ENCODE measurements at places on chromosomes 16 and 17.

GRCh38 chr16:77035361-77035760 lies 155.6 kb upstream of the MON1B start:
- no peak for DNase-seq

- peak; percentile 71 for DNase-seq
Observed at GRCh38 chr16:79640513-79641360, 40.2 kb upstream of the MAF start.

- no peak for DNase-seq
Observed at GRCh38 chr16:75329943-75330342, 78.5 kb upstream of the BCAR1 start.

- peak; percentile 58 for DNase-seq
Observed at GRCh38 chr16:58614212-58614611, 15.4 kb downstream of the CNOT1 start.

DNA sequence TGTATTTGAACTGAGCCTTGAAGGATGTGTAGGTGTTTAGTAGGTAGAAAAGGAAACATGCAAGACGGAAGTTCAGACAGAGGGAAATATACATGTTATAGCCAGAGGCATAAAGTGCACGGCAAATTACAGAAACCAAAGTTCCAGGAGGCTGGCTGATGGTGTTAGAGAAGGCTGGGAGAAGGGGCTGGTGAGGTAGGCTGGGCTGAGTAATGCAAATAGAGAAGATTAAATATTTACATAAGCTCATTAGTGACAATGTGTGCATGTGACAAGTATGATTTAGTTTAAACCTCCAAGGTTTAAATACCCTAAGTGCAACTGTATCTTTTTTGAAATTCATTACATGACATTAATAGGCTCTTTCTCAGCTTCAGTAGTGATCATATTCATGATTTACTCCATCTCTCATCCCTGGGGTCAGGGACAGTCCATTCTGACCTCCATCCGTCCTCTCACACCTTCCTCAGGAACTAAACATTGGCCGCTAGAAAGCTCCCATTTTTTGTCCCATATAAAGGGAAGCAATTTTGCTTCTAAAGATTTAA lies 399.8 kb upstream of the SALL1 start:
- DNase-seq, result peak; percentile 16

DNA sequence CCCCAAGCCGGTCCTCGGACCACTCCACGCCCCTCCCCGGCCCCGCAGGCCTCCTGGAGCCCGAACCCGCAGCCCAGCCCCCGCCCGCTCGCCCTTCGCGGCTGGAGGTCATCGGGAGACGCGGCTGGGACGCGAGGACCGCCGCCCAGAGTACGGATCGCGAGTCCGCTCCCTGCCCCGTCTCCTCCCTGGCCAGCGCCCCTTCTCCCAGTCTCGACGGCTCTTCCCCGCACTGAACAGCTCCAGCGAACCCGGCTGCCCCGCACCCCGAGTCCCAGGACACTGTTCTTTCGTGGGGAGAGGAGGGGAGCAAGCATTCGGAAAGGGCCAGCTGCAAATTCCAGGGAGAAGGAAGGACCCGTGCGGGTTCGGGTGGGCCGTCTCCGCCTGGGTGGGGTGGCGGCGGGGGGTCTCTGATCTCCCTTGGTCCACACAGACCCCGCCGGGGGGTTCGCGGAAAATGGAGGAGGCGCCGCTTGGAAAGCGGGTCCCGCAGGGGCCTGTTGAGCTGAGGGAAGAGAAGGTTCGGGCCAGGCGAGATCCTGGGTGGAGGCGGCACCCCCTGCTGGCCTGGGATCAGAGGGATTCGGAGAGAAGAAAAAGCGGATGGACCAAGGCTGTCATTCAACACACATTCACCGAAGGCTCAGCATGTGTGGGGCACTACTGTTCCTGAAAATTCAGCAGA lies 632 bp upstream of the RTN4RL1 start:
- DNase-seq, result peak; percentile 82

- DNase-seq, result peak; percentile 57
Observed at GRCh38 chr16:67029254-67030096, 526 bp downstream of the CBFB start.

Measured in epithelial cell of esophagus (primary cell).